ENCODE measurements at places on chromosomes 2 and 18.
A peak's percentile ranks its signal among the peaks of the same experiment; 100 is the strongest.

- DNase-seq = no peak
Measured at GRCh38 chr2:225471482-225471881, 72.0 kb downstream of the NYAP2 start.

GRCh38 chr2:231928481-231928880, 2.3 kb upstream of the NPPC start:
- no peak for DNase-seq

DNA sequence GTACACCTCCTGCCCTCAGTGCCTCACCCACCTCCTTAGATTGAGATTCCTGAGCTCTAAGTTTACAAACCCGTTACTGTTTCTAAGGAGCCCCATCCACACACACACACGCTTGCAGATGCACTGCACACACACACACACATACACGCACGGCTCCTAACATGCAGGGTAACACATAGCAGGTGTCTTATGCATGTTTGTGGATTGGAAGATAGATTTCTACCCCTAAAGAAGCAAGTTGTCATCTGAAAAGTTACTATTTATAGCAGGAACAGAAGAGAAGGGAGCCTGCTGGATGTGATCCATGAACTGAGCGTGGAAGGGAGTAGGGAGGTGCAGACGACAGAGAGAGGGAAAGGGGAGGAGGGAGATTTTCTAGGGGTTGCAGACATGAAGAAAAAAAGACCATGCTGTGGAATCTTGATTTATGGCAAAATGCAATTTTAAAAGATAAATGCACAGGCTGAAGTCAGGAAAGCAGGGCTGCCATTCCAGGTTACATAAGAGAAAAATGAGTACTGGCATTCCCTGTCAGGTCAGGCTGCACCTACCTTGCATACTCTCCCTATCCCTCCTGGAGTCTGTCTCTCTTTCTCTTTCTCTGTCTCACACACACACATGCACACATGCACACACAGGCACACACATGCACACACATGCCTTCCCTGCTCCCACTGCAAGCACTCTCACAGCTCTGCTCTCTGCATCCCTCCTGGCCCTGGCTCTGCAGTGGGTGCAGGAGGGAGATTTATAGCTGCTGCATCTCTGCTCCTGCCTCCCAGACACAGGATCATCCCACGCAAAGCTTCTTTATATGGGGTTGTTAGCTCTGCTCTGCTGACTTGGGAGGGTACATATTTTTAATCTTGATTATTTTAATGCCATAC, 192.6 kb upstream of the MYT1L start:
- peak; percentile 2 for DNase-seq

GRCh38 chr2:190205657-190206056, 114.0 kb downstream of the HIBCH start:
- peak; percentile 15 for DNase-seq

DNA sequence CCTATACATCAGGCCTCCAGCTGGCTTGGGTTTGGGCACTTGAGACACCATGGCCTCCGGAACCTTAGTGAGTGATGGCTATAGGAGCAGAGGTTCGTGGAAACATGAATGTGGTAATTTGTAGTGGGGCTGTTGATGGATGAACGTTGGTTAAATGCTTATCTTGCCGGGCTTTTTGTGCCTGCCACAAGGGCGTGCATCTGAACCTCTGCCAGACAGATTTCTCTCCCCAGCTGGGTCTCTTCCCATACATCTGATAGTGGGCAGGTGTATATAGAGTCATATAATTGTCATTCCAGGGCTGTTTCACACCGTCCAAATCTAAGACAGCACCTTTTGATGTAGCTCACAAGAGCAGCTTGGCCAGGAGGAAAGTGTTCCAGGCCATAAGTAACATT, 14.7 kb downstream of the LAMA3 start:
- DNase-seq = no peak

- no peak for DNase-seq
Measured at GRCh38 chr2:130391872-130392670, 36.2 kb downstream of the PTPN18 start.

GRCh38 chr2:224084266-224084892, 45.3 kb upstream of the SERPINE2 start:
- no peak for DNase-seq

DNA sequence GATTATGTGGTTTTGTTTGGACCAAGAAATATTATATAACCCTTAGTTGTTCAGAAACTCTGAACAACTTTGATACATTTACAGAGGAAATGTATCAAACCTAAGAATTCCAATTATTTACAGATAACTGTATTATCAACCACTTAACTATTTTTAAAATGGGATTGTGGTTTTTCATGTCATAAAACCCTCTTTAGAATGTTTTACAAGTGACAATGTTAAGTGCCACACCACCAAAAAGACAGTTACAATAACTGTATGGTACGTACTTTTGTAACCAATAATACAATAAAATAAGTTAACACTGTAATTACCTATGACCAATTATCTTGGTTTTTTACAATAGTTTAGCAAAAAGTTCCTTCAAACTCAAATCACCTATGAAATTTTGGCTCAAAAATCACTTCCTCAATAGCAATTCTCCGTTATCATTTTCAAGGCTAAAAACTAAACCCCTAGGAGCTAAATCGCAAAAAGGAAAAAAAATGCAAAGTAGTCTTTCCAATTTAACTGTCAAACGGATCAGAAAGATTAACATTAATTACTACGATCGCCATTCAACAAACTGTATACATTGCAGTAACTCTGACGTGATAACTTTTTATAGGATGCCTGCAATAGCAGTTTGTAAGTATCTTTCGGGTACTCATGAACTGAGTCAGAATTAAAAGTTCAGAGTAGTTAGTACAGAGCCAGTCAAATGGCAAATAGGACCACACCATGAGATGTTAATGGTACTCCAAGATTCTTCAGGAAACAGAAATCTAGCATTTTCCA, 1.5 kb downstream of the ROCK1 start:
- DNase-seq = no peak

- no peak for DNase-seq
Measured at GRCh38 chr2:105580870-105581554, 163.7 kb upstream of the NCK2 start.

DNA sequence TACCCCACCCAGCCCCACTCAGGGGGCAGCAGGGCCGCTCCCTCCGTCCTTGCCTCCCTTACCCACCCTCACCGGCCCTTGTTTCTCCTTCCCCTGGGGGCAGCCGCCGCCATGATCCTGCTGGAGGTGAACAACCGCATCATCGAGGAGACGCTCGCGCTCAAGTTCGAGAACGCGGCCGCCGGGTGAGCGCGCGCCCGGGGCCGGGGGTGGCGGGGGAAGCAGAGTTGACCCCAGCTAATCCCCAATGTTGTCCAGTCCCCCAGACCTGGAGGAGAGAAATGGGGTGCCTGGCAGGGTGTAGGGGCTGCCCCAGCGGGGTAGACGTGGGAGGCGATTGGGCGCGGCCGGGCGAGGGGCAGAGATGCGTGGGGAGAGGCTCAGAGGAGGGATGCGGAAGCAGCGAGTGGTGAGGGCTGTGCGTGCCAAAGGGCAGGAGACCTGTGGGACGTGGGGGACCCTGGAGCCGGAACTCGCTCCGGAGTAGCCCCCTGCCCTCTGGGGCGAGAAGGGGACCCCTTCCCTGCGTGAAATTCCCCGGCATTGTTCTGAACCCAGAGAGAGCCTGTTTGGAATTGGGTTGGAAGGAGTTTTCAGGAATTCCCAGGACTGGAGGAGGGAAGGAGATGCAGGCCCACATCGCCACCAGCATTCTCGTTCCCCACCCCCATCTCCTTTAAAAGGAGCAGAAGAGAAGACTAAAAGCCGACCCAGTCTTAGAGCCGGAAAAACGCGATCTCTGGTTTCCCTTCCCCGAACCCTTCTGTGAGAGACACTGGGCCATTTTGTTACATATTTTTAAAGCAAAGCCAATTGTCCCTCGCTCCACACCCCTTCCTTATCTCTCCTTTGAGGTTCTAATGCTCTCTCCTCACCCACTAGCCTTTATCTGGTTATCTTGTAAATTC, 625 bp downstream of the ARPC2 start:
- no peak for DNase-seq

GRCh38 chr2:146438246-146438645, 1406.6 kb upstream of the ACVR2A start:
- DNase-seq = no peak

GRCh38 chr2:241069821-241070281, 32.2 kb downstream of the MTERF4 start:
- no peak for DNase-seq

GRCh38 chr2:231633241-231633976, 40.7 kb downstream of the TEX44 start:
- no peak for DNase-seq

GRCh38 chr18:79584491-79585394, 94.9 kb upstream of the CTDP1 start:
- DNase-seq = no peak

DNA sequence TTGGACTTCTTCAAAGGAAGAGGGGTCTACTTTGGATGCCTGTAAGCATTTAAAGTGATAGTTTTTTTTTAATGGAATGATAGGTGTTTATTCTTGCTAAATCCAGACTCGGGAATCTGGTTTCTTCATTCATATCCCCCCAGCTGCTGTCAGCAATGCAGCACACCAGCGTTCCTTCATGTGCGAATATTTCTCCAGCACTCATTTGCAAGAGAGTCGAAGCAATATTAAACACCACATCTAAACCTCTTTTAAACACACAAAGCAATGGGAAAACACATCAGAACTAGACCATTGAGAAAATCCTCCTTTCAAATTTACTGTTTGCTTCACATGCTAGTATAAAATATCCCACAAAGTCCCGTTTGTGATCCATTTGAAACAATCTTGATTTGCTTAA, 563.7 kb downstream of the ARHGAP15 start:
- no peak for DNase-seq

DNA sequence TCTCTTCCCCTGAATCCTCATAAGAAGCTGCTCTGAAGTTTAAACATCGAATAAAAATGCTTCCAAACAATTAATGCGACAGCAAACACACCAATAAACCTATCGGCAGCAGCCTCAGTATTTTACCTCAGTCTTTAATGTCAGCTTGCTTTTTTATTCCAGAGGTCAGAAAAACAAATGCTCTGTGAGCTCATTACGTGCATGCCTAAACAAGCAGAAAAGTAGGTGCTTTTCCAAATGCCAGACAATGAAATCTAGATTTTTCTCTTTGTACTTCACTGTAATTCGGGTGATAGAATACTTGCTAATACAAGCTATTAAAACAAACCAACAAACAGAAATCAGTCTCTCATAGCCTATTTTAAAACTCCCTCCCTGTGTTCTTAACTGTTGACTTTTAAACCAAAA, 381.5 kb downstream of the NRXN1 start:
- no peak for DNase-seq

DNA sequence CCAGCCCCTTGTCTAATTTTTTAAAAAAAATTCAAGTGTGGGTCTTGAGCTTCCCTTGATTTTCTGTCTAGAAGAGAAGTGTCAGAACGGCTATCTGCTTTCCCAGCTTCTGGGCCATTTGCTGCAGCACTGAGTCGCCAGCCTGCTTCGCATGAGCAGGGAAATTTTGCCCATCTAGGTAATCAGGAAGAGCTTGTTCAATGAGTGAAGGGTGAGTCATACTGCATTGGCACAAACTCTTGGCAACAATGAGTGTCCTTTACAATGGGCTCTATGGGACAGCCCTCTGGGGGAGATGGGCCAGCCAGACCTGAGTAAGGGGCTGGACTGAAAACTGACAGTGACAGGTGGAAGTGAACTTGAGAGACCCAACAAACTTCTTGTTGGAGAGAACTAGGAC, 2.4 kb upstream of the RNF144A start:
- DNase-seq = no peak

GRCh38 chr2:23496456-23496855, 111.5 kb downstream of the KLHL29 start:
- no peak for DNase-seq

- DNase-seq = no peak
Measured at GRCh38 chr18:49446481-49446880, 14.0 kb downstream of the DYM start.

GRCh38 chr2:230944123-230944653, 19.1 kb upstream of the GPR55 start:
- no peak for DNase-seq

GRCh38 chr2:230346921-230347533, 20.0 kb downstream of the SP140L start:
- no peak for DNase-seq

GRCh38 chr2:127527001-127527804, 914 bp upstream of the IWS1 start:
- no peak for DNase-seq

GRCh38 chr2:16767789-16768476, 102.3 kb upstream of the CYRIA start:
- no peak for DNase-seq

DNA sequence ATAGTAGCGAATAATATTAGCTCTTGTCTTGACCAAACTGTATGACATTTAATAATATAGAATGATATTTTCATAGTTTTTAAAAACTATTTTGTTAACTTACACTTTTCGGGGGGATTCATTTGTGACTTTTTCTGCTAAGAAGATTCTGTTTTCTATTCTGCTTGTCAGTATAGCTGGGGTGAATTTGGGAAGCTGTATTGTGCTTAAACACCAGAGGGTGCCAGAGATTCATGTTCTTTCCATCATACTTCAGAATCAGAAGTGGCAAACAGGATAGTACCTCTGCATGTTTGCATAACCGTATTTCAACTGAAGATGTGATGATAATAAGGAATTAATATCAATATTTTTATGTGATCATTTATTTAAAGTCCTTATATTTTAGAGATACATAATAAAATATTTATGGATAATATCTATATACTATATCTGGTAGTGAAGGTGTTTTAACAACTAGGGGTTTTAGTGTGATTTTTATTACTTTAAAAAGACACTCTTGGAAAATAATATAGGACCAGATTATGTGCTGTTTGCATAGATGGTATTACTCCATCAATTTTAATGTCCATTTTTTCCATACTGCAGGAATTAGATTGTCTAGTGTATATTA, 81.0 kb downstream of the TAF4B start:
- DNase-seq = peak; percentile 37

- no peak for DNase-seq
Measured at GRCh38 chr2:203934041-203934492, 2.5 kb upstream of the ICOS start.

GRCh38 chr2:217820904-217821303, 181.9 kb downstream of the TNS1 start:
- DNase-seq = no peak

DNA sequence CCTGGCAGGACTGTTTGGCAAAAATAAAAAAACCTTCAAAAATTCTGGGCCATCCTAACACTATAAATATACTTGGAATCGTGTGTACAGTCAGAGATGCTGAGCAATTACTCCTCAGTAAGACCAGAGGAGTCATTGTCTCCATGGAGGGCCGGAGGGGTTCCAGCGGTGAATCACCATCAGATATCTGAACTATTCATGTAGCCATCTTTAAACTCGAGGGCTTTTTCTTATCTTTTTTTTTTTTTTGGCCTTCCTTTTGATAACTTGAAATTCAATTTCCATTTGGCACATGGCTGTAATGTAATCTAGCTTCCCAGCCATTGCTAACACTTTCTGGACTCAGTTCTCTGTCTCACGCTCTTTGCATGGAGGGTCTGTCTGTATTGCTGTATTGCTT, 7.4 kb upstream of the FHL2 start:
- DNase-seq = no peak

DNA sequence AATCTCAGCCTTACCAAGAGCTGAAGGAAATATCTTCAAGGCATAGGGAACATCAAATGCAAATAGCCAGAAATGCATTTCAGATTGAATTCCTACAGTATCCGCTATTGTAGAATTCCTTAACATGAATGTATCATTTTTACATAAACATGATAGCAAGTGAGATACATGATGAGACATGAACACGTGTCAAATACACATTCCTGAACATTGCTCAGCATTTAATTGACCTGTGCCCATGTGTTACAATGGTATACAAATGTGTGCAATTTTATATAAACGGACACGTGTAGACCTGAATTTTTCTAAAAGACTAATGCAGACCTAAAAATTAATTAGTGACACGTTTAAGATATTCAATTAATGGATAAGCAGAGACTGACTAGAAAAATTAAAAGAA, 133.0 kb upstream of the TLK1 start:
- DNase-seq = no peak

Data from hindlimb muscle (tissue), 1 donor.